ENCODE measurements at places on chromosomes 5 and 9. TPM values are rescaled to one million over a fixed set of nuclear protein-coding genes. Genes with fewer than 3 reads are reported as not detected.

The TSLP gene
- total RNA-seq = 2.5 TPM

The C1QTNF3 gene
- 1.4 TPM for total RNA-seq

The FGF18 gene
- total RNA-seq = 0.22 TPM

The ASTN2 gene
- total RNA-seq = 7.5 TPM

The IL3 gene
- not detected for total RNA-seq

The PCSK5 gene
- 6.4 TPM for total RNA-seq

The SLC6A3 gene
- not detected for total RNA-seq

The FBXL7 gene
- 4.2 TPM for total RNA-seq

The HRH2 gene
- total RNA-seq = not detected

The TMEM215 gene
- not detected for total RNA-seq

The MRPS30 gene
- 85.7 TPM for total RNA-seq

The EMB gene
- 3.2 TPM for total RNA-seq

The SMIM33 gene
- not detected for total RNA-seq

The AQP3 gene
- total RNA-seq = 0.89 TPM

The ADGRD2 gene
- total RNA-seq = not detected

The DRD1 gene
- not detected for total RNA-seq

The ZFP37 gene
- 3.1 TPM for total RNA-seq

The MACIR gene
- total RNA-seq = 28.1 TPM

The PTCD2 gene
- total RNA-seq = 11.0 TPM

The CDH9 gene
- total RNA-seq = not detected

The STRBP gene
- total RNA-seq = 6.8 TPM

The CACFD1 gene
- 9.4 TPM for total RNA-seq

The KCNIP1 gene
- not detected for total RNA-seq

The ARID3C gene
- total RNA-seq = 0.22 TPM

The CBY3 gene
- not detected for total RNA-seq

The KYAT1 gene
- 13.4 TPM for total RNA-seq

The SLC6A19 gene
- total RNA-seq = not detected

The SPATA6L gene
- 1.1 TPM for total RNA-seq

The POLR1E gene
- total RNA-seq = 55.8 TPM

The TAF11L14 gene
- not detected for total RNA-seq

The ENHO gene
- not detected for total RNA-seq

The PTGER4 gene
- 2.9 TPM for total RNA-seq

The OLFML2A gene
- 39.5 TPM for total RNA-seq

The TRAF1 gene
- total RNA-seq = 0.62 TPM

The MARCHF3 gene
- 10.7 TPM for total RNA-seq

The MAMDC2 gene
- 2.4 TPM for total RNA-seq

The FAM78A gene
- 0.37 TPM for total RNA-seq

The GRM6 gene
- total RNA-seq = not detected

The UIMC1 gene
- total RNA-seq = 31.9 TPM

The TOMM5 gene
- total RNA-seq = 117 TPM

The ALG2 gene
- total RNA-seq = 34.4 TPM

The NUTM2F gene
- total RNA-seq = not detected

The COX7C gene
- total RNA-seq = 170 TPM

The PCDHA1 gene
- total RNA-seq = under 0.01 TPM

The COL23A1 gene
- under 0.01 TPM for total RNA-seq

The DDX4 gene
- total RNA-seq = not detected

The GABRB2 gene
- total RNA-seq = under 0.01 TPM

The ICE1 gene
- total RNA-seq = 33.2 TPM

The USP20 gene
- 9.4 TPM for total RNA-seq

The SLC4A9 gene
- not detected for total RNA-seq

The ATOX1 gene
- total RNA-seq = 54.6 TPM

The ECSCR gene
- total RNA-seq = 0.55 TPM

The RELL2 gene
- total RNA-seq = 4.9 TPM

The SLCO4C1 gene
- total RNA-seq = under 0.01 TPM

The CAMK2A gene
- total RNA-seq = 1.8 TPM

The CCL27 gene
- not detected for total RNA-seq

The POLR3G gene
- 40.8 TPM for total RNA-seq

The S1PR3 gene
- total RNA-seq = 14.5 TPM

The NKD2 gene
- total RNA-seq = not detected

Data from uterine smooth muscle cell (primary cell).